ENCODE measurements at places on chromosomes 1 and 21.

GRCh38 chr1:15843826-15844572 lies 3.5 kb upstream of the SPEN start:
- DNase-seq = no peak

DNA sequence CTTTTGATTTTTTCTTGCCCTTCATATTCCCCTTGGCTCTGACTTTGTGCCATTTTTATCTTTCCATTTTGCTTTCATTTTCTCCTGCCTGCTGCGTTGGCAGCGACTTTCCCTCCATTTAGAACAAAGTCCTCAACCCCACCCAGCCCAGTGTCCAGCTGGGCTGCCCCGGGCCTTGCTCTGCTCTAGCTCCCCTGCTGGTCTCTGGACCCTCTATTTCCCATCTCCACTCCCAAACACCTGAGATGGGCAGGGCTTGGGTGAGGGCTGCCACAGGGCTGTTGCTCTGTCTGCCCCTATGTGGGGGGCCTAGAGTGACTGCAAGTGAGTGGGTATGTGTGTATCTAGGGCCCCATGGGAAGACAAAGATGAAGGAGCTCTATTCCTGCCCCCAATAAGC lies 7.3 kb upstream of the ADAM15 start:
- no peak for DNase-seq

GRCh38 chr21:38804789-38805327 lies 871 bp upstream of the ETS2 start:
- peak; percentile 54 for DNase-seq

DNA sequence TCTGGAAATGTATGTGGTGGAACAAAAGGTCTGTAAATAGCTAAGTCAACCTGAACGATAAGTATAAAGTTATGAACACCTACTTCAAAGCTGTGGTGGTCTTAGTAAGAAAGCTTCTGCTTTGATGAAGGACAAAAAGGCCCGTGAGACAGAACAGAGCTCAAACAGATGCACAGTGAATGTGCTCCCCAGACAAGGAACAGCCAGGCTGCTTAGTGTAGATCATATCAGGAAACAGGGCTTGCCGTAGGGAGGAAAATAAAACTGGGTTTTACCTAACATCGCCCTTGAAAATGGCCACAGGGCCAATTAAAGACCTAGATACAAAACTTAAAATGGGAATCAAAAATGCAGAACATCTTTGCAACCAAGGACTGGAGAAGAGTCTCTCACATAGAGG lies 40.2 kb downstream of the PRSS38 start:
- DNase-seq = no peak

DNA sequence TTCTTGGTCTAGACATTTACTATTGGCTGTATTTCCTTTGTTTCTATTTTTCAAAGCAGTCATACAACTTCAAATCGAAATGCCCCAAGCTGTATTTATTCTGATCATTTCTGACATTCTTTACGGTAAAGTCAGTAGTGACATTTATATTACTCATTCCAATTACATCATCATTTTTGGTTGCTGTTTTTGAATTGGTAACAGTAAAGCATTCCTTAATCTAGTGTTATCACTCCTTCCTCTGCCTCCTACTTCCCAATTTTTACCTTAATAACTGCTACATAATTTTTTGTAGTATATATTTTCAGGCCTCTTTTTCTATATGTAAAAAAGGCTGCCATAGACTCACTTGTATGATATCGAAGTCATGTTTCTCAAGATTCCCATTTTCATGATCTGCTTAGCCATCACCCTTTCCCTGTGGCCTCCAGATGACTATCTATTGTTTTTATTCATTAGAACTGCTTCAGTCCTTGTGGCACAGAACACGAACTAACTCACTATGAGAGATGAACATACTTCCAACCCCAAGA lies 167.2 kb downstream of the RUNX1 start:
- no peak for DNase-seq

DNA sequence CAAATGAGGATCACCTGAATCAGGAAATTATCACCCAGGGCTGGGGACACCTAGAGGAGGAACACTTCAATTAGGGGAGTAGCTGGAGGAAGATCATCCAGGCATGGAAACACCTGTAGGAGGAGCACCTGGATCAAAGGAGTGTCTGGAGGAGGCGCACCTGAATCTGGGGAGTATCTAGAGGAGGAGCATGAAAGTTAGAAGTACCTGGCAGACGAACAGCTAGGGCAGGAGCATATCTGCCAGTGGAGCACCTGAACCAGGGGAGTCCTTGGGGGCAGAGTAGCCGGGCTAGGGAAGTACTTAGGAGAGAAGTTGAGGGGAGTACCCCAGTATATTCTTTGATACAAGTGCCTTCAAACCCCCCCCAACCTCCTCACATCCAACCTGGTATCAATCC lies 1.3 kb downstream of the C1orf210 start:
- peak; percentile 22 for DNase-seq

GRCh38 chr21:35428937-35429336 lies 379.8 kb upstream of the RUNX1 start:
- DNase-seq = no peak

GRCh38 chr21:37380349-37381323 lies 14.1 kb downstream of the DYRK1A start:
- DNase-seq = peak; percentile 41

- no peak for DNase-seq
Measured at GRCh38 chr1:85815906-85816305, 107.7 kb upstream of the ZNHIT6 start.

GRCh38 chr1:117342397-117342796 lies 24.9 kb upstream of the MAN1A2 start:
- no peak for DNase-seq

- DNase-seq = peak; percentile 2
Measured at GRCh38 chr1:13960375-13960987, 260.5 kb downstream of the PRDM2 start.

DNA sequence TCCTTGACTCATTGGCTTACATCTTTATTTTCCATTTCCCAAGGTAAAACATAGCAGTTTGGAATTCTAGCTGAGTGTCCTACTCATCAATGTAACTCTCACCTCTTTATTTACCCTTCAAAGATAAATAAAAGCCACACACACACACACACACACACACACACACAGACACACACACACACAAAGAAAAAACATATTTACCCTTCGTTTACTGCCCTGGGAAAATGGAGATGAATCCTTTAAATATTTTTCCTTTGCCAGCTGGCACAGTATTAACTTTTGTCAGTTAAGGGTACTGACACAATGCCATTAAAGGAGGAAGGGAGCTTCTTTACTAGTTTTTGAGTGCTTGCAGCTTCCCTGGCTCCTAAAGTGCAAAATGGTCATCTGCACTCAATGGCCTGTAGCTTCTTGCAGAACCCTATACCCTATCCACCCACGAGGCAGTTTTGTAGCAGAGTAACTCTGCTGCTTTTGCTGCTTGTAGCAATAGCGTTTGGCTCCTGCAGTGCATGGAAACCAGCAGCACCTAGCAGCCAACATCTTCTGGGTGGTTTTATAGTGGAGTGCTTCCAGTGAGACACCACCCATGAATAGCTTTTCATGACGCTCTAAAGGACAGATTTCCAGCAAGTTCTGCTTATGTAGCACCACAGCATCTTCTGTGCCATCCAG lies 103.7 kb downstream of the HS2ST1 start:
- DNase-seq = no peak

DNA sequence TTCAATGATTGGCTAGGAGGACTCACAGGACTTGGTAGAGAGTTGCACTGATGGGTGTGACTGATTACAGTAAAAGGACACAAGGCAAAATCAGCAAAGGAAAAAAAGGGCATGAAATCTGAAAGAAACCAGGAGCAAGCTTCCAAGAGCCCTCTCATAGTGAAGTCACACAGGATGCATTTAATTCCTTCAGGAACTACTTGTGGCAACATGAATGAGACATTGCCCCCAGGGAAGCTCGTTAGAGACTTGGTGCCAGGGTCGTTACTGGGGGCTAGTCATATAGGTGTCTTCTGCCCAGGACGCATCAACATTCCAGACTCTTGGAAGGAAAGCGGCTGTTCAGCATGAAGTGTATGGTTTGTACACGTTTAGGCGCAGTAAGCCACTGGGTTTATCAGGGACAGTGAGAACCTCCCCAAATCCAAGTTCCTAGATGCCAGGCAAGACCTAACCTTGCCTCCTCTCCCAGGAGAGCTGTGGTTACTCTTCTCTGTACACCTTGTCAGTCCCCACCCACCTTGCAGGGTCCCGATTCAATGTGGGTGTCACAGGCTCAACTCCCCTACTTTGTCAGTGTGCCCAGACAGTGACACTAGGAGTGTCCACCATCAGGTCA lies 26.0 kb upstream of the C2CD2 start:
- DNase-seq = no peak

GRCh38 chr1:226908913-226909312 lies 31.2 kb upstream of the COQ8A start:
- no peak for DNase-seq

- DNase-seq = no peak
Measured at GRCh38 chr1:50521703-50522102, 98.5 kb upstream of the DMRTA2 start.

- no peak for DNase-seq
Measured at GRCh38 chr1:72636631-72637030, 354.3 kb upstream of the NEGR1 start.

DNA sequence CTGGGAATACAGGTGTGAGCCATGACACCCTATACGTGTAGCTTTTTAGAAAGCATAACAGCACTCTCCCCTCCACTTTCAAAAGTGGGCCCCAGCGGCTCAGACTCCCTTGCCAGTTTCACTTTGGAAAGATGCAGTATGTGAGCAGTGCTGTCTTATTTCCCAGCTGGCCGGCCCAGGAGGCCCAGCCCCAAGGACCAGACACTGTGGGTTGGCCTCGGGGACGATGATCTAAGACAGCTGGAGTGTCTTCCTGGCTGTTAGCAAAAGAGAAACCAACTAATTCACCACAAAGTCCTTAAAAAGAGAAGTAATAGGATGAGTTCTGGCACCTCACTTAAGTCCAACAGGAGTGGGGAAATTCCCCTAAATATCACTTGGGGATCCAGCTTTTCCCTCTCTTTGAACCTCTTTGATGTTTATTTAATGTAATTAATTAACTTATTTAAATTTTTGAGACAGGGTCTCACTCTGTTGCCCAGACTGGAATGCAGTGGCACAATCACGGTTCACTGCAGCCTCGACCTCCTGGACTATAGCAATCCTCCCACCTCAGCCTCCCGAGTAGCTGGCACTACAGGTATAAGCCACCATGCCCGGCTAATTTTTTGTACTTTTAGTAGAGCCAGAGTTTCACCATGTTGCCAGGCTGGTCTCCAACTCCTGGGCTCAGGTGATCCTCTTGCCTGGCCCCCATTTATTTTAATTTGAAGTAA lies 17.6 kb upstream of the CLIC4 start:
- no peak for DNase-seq

- no peak for DNase-seq
Measured at GRCh38 chr1:232695621-232696385, 65.9 kb upstream of the SIPA1L2 start.

GRCh38 chr1:162498496-162498810 lies 835 bp downstream of the UHMK1 start:
- no peak for DNase-seq

DNA sequence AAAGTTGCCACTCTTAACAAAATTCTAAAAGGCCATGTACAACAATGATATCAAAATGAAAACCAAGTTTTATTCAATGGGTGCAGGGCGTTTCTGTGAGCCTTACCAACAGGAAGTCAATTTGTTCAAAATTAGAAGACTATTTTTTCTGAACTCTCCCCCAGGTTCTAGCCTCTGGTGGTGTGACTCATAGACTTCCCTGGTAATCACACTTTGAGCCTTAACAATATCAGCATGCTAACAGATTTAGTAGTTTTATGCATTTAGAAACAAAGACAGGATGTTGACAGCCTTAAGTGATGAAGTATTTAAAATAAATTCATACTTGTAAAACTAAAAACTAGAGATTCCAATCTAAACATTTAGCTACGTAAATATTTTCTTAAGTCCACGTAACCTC lies 88.4 kb downstream of the LRRC8C start:
- DNase-seq = no peak

- DNase-seq = no peak
Measured at GRCh38 chr1:91490501-91490900, 10.2 kb upstream of the CDC7 start.

DNA sequence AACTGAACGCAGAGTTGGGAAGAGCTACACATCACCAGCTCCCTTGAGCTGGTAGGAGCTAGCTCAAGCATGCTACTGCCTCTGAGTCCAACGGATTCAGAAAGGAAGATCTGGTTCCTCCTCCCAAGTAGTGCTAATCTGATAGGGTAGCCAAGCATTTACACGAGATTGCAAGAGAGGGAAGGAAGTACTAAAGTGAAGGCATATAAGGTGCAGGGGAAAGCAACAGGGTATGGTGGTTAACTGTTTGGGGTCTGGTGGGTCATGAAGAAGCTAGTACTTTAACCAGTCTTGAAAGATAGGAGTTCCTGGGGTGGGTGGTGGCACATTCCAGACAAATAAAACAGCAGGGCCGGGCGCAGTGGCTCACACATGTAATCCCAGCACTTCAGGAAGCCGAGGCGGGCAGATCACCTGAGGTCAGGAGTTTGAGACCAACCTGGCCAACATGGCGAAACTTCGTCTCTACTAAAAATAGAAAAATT lies 20.2 kb upstream of the ZNF436 start:
- DNase-seq = no peak

DNA sequence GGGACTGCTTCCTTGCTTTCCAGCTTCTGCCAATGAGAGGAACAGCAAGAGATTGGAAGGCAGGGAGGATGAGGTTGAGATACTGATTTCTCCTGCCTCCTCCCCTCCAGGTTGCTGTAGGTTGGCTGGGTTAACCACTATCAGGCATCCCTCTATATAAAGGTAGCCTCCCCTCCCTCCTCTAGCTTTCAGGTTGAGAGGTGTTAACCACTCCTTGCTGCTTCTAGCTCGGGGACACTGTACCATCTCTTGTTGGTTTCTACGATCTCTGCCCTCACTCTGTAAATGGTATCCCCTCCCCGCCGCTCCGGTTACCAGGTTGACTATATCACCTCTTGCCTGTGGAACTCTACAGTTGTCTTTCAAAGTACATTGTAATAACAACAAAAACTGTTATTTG lies 16.7 kb downstream of the LPAR3 start:
- no peak for DNase-seq
